ENCODE measurements at places on chromosomes 1 and 21. TPM values are rescaled to one million over a fixed set of nuclear protein-coding genes. Genes with fewer than 3 reads are reported as not detected.

Gene OPRD1
- total RNA-seq = not detected

Gene TMIGD3
- not detected for total RNA-seq

Gene DNAJC16
- 29.6 TPM for total RNA-seq

Gene GPR161
- not detected for total RNA-seq

Gene KLHDC7A
- total RNA-seq = not detected

Gene CRP
- total RNA-seq = not detected

Gene AIRE
- not detected for total RNA-seq

Gene ZDHHC18
- total RNA-seq = 54.9 TPM

Gene PUM1
- total RNA-seq = 164 TPM

Gene CD1C
- total RNA-seq = not detected

Gene TMEM125
- not detected for total RNA-seq

Gene ATPAF1
- total RNA-seq = 32.9 TPM

Gene MASP2
- not detected for total RNA-seq

Gene DYRK3
- total RNA-seq = 1.2 TPM

Gene TTC22
- total RNA-seq = 18.6 TPM

Gene CHRM3
- total RNA-seq = 0.17 TPM

Gene KPRP
- not detected for total RNA-seq

Gene CNR2
- total RNA-seq = not detected

Gene CTSE
- total RNA-seq = not detected

Gene CALML6
- 0.78 TPM for total RNA-seq

Gene LRRC53
- total RNA-seq = not detected

Gene HFM1
- not detected for total RNA-seq

Gene PTTG1IP
- 98.7 TPM for total RNA-seq

Gene TRABD2B
- total RNA-seq = not detected

Gene NPPA
- not detected for total RNA-seq

Gene NCSTN
- 62.2 TPM for total RNA-seq

Gene TAS1R3
- 1.5 TPM for total RNA-seq

Data from CD4-positive, alpha-beta memory T cell (primary cell).